ENCODE measurements at places on chromosomes 5 and 9.

DNA sequence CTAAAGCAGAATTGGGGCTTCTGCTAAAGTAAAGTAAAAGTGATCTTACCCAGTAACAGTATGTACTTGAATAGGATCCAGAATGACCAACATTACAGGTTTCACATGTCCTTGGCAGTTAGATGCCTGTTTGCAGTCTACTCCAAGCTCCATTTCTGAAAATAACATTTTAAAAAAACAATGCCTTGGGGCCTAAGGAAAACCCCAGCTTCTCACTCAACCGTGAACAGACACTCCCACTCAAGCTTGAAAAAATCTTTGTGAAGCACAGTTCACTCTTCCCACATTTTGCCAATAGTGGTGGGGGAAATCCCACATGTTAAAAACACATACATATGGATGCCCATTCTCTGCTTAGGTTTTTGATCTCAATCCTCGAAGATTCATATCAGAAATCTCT is 304.1 kb downstream of the ARRDC3 start:
- DNase-seq = no peak

DNA sequence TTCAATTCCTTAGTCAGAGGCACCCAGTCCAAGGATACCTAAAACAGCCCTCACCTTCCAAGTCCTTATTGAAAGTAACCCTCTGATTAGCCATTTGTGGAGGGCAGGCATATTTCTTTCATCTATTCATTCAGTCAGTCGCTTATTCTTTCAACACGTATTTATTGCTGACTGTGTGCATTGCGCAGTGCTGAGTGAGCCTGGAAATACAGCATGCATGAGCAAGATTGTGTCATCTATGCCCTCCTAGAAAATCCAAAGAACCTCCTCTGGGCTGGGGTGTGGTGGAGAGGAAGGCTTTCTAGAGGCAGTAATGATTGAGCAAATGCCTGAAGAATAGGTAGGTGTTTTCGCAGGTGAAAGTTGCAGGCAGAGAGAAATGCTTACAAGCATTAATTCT is 8.5 kb upstream of the FEM1C start:
- no peak for DNase-seq

GRCh38 chr9:94818178-94818541 is 91.7 kb downstream of the AOPEP start:
- DNase-seq = peak; percentile 71

DNA sequence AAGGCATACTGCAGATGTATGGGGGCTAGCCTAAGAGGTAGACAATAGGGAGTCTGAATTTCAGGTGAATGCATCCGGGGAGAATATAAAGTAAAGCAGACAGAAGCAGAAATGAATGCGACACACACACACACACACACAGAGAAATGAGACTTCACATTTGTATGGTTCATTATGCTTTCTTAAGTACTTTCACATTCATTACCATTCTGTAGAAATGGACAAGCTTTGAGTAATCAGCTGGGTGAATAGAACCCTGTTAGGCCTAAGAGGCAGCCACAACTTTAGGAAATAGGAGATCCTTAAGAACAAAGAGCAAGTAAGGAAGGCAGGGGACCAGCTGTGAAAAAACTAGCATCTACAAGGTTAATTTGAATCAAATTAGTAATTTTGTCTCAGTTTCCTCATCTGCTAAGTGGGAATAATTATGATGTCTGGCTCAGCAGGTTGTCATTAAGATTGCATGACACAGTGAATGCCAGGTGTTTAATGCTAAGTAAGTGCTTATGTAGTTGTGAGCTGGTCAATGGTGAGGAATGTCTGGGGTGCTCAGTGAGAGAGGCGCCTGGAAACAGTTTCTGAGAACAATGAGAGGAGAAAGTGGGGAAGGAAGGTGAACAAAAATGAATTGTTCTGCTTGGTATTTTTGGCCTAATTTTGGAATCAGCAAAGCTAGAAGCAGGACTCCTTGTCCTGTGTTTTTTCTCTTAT is 265.8 kb upstream of the CLINT1 start:
- DNase-seq = no peak

DNA sequence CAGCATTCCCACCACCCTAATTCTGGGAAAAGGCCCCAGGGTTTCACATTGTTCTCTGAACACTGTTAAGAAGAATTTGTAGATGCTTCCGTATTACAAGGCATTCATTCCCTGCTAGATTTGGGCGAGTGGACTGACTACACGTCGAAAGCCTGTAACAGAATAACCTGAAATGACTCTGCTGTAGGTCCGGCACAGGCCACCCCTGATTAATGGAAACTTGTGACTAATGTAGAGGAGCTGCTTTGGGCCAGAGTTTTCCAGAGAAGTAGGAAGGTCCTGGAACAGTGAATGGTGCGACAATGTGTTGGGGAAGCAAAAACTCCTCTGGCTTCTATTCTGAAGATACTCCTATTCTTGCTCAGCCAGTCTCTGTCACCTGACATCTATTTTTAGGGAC is 87.6 kb downstream of the NR3C1 start:
- no peak for DNase-seq

DNA sequence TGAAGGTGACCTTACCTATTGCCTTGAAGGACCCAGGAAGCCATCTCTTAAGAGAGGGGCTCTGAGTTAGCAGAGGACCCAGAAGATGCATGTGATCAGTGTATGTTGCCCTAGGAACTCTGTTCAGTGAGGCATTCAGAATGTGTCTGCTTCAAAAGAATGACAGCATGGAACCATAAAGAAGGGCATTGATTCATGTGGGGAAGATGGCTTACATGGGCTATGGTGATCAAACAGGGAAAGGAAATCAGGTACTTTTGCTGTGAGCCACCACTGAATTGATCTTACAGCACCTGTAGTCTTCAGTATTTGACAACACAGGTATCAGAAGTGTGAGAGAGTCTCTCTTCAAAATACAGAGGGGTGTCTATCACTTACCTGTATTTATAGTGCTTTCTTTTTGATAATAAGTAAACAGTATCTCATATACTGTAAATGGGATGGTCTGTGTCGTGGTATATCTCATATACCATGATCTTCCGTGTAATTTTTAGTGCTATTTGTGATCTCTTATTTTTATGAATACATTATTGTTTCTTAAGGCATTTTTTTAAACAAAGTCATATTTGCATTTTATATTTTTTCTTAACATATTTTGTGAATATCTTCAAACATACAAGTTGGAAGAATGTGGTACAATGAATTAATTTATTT is 57.0 kb downstream of the FOCAD start:
- no peak for DNase-seq

DNA sequence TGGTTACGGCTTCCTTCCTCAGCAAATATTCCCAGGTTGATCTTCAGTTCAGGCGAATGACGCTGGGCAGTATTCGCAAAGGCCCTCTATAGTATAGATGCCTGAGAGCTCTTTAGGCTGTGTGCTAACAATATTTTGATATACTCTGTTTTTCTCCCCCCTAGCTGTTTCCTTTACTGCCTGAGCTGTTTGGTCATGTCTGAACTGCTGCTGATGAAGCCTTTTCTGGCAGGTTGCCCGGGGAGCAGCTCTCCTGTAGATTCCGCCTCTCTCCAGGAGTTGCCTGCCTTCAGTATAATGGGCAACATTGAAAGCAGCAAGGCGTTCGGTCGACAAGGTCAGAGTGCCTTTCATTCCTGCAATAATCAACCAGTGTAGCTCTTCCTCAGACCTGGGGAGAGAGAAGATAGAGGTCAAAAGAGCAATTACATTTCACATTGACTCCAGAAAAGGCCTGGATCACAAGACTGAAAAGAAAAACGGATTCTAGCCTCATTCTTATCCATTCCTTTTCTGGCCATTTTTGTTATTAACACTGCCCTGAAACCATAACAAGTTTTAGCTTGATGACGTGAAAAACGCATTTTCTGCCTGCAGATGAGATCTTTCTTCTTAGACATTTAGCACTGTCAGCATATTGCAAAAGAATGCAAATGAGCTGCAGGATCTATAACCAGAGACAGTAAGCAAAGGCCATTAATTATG is 60.1 kb upstream of the ZNF608 start:
- peak; percentile 4 for DNase-seq

DNA sequence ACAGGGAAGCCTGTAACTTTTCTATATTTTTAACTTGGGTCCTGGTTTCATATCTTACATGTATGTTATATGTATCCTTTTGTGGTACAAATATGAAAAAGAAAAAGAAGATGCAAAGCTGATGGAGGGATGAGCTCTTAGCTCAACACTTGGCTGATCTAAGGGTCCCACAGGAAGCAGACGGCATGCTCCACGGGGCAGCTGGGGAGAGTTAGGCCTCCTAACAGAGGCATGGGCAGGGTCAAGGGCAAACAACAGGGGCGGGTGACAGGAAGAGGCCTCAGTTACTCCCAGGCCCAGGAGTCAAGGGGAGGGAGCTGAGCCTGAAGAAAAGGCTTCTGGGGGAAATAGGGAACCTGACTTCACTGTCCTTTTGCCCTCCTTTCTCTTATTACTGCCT is 287.2 kb downstream of the ZSWIM6 start:
- DNase-seq = no peak

DNA sequence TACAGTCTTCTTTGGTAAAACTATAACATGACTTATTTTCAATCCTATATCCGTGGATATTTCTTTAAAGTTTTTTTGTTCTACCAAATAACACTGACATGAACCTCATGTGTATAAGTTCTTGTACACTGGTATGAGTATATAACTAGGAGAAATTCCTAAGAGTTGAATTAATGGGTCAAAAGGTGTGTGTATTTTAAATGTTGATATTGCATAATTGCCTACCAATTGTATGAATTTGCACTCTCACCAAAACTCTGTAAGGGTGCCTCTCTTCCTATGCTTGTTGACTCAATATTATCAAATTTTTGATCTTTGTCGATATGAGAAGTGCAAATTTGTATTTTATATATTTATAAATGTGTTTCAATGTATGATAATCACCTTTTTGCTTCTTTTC is 22.9 kb upstream of the CCL21 start:
- DNase-seq = no peak

GRCh38 chr9:131677049-131677443 is 62.8 kb downstream of the RAPGEF1 start:
- no peak for DNase-seq

DNA sequence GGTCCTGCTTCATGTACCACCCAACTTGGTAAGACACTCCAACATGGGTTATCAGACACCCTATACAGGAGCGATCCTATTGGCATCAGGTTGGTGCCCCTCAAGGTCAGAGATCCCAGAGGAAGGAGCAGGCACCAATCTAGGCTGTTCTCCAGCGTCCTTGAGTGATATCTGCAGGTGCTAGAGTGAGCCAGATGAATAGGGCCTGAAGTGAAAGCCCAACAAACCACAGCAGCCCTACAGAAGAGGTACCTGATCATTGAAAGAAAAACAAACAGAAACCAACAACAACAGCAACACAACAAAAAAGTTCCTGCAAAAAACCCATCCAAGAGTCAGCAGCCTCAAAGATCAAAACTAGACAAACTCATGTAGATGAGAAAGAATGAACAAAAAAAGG is 584.8 kb downstream of the HINT1 start:
- DNase-seq = no peak

DNA sequence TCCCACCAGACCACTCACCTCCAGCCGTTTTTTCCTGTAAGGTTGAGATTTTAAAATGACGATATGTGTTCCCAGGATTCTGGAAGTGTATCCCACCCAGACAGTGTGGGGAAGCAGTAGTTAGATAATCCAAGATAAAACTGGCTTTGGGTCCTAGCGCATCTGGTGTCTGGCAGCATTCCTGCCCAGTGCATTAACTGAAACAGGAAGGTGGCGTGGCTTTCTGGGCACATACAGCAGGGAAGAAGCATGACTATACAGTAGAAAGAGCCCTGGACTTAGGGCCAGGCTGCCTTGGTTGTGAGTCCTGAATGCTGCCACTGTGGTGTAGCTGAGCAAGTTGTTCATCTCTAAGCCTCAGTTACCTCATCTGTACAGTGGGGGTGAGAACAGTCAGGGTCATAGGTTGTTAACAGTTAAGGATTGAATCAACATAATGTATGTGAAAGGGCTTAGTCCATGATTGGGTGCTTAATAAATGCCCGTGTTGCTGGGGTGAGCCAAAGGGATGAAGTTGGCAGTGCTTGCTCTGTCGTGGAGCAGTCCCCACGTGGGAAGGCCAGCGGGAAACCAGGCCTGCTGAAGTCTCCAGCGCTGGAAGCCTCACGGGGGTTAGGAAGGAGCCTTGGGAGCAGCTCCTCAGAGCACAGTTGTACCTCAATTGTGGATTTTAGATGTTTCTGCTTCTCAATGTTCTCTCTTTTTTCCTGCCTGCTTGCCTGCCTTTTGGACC is 18.0 kb downstream of the CLTA start:
- peak; percentile 21 for DNase-seq

DNA sequence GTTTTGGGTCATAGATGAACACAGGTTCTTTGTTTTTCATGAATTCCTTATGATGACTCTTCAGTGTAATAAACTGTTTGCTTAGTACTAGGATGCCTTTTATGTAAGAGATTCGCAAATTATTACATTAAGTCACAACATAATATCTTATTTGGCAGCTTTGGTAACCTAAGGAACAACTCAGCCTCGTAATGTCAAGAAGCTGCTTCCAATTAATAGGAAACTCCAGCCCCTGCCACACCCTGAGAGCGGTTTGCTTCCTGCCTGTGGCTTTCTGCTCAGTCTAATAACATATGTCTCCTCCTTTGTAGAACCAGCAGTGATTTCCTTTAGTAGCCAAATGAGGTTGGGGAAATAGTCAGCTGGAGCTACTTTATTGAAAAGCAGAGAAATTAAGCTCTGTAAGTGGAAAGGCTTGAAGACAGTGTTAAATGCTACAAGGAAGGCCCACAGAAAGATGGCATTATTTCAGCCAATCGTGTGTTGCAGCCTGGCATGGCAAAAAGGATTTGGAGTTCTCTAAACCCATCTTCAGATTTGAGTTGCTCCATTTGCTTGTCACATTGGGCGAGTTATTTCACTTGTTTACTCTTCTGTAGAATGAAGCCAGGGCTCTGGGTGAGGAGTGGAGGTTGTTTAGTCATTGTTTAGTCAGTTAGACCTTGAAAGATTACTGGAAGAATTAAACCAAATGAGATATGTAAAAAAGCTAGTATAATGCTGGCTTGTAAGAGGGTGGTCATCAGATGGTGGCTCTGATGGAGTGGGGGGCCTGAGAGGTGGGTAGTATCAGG is 54.1 kb downstream of the MTAP start:
- peak; percentile 58 for DNase-seq

DNA sequence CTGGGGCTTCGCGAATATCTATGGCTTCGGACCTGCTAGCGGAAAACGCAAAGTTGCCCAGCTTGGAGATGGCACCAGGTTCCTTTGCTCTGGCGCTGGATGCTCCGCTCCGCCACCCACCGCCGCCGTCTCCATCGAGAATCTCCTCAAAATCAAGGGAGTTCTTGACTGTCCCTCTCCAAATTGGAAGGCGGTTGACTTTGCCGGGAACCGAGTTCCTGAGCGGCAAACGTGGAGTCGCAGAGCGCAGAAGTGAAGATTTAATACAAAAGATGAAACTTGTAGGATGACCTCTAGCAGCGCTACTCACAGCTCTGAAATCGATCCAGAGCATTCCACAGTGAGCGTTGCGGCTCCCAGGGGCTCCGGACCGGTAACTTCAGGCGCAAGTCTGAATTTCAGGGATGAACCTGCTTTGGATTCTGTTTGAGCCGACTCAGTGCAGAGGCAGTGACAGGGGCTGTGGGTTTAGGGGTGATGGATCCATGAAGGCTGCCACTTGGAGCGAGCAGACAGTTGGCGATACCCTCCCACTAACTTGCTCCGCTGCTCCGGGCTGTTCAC is 1641.5 kb upstream of the C9orf72 start:
- DNase-seq = no peak

GRCh38 chr5:104573949-104574709 is 1011.5 kb upstream of the NUDT12 start:
- DNase-seq = no peak
